ENCODE measurements at places on chromosomes 4 and X.

- H3K27ac ChIP-seq, result no peak overlapping the region
- no peaks in the 10 kb centered on the region for H3K27me3 ChIP-seq
- peaks cover 6% of the 10 kb centered on the region for H3K4me1 ChIP-seq
- H3K36me3 ChIP-seq, result no peaks in the 10 kb centered on the region
- H3K4me3 ChIP-seq, result no peak overlapping the region
- DNase-seq, result no peak
Measured at GRCh38 chr4:173236301-173236700, 67.7 kb downstream of the GALNT7 start.

DNA sequence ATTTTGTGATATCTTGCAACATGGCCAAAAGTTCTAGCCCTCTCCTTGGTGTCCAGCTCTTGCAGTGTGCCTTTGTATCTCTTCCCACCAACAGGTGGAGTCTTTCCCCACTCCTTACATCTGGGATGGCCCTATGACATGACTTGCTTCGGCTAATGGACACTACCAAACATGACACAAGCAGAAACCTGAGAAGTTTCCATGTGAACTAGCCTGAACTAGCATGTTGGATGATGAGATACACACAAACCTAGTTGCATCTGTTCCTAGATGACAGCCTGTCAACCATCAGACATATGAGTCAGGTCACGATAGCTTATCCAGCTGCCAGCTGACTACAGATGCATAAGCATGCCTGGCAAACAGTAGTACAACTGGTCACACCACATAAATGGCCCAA lies 207.5 kb upstream of the FTHL17 start:
- H3K4me3 ChIP-seq, result no peak overlapping the region
- H3K36me3 ChIP-seq, result no peaks in the 10 kb centered on the region
- H3K27me3 ChIP-seq, result peaks cover 5% of the 10 kb centered on the region
- H3K27ac ChIP-seq, result no peak overlapping the region
- no peak for DNase-seq

DNA sequence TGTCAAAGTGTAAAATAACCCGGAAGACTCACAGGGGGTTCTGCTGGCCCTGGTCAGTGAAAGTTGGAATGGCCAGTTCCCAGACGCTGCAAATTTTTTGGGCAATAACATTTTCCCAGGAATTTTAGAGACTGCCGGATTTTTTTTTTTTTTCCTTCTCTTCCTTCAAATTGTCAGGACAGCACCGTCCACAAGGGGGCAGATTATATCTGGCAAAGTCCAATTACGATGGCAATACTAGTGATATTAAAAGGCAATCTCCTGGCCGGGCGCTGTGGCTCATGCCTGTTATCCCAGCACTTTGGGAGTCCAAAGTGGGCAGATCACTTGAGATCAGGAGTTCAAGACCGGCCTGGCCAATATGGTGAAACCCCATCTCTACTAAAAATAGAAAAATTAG lies 20.5 kb downstream of the SLC25A5 start:
- DNase-seq, result no peak
- H3K36me3 ChIP-seq, result no peaks in the 10 kb centered on the region
- H3K4me3 ChIP-seq, result no peak overlapping the region
- no peaks in the 10 kb centered on the region for H3K27me3 ChIP-seq

- H3K27ac ChIP-seq, result no peak overlapping the region
- H3K4me1 ChIP-seq, result no peaks in the 10 kb centered on the region
- no peak for DNase-seq
- H3K27me3 ChIP-seq, result no peaks in the 10 kb centered on the region
Measured at GRCh38 chrX:10939424-10939823, 171.7 kb upstream of the HCCS start.

- H3K27ac ChIP-seq, result no peak overlapping the region
- peaks cover 8% of the 10 kb centered on the region for H3K36me3 ChIP-seq
- H3K27me3 ChIP-seq, result no peaks in the 10 kb centered on the region
Measured at GRCh38 chr4:126777649-126778048, 855.1 kb upstream of the INTU start.

DNA sequence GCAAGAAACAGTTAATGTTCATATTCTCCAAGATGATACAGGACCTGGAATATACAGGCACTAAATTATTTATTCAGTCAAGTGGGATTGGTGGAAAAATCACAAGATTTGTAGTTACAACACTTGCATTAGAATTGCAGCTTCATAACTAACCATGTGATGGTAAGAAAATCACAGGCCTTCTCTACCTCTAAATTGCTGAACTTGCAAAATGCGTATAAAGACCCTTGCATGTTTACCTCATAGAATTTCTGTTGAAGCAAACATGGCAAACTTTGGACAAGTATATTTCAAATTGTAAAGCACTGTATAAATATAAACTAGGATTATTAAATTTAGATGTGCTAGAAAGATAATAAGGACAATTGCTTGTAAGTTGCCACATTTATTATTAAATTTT lies 215.1 kb downstream of the TMA16 start:
- no peak for DNase-seq
- no peak overlapping the region for H3K4me3 ChIP-seq
- no peaks in the 10 kb centered on the region for H3K27me3 ChIP-seq
- H3K4me1 ChIP-seq, result no peaks in the 10 kb centered on the region
- H3K36me3 ChIP-seq, result no peaks in the 10 kb centered on the region
- H3K27ac ChIP-seq, result no peak overlapping the region

GRCh38 chr4:16677001-16677944 lies 221.2 kb downstream of the LDB2 start:
- no peaks in the 10 kb centered on the region for H3K4me1 ChIP-seq
- H3K27ac ChIP-seq, result no peak overlapping the region
- H3K4me3 ChIP-seq, result no peak overlapping the region
- no peak for DNase-seq
- H3K27me3 ChIP-seq, result no peaks in the 10 kb centered on the region
- H3K36me3 ChIP-seq, result no peaks in the 10 kb centered on the region

- no peak for DNase-seq
- H3K27me3 ChIP-seq, result peaks cover 2% of the 10 kb centered on the region
- H3K27ac ChIP-seq, result no peak overlapping the region
- H3K36me3 ChIP-seq, result no peaks in the 10 kb centered on the region
- H3K4me3 ChIP-seq, result no peak overlapping the region
- no peaks in the 10 kb centered on the region for H3K4me1 ChIP-seq
Measured at GRCh38 chr4:80811406-80811805, 219.1 kb upstream of the BMP3 start.

- no peak overlapping the region for H3K4me3 ChIP-seq
- no peak for DNase-seq
- H3K27me3 ChIP-seq, result peaks cover 38% of the 10 kb centered on the region
- H3K27ac ChIP-seq, result no peak overlapping the region
Measured at GRCh38 chr4:110371016-110371770, 104.8 kb upstream of the ENPEP start.

- peaks cover 12% of the 10 kb centered on the region for H3K27me3 ChIP-seq
- H3K4me1 ChIP-seq, result peaks cover 6% of the 10 kb centered on the region
- H3K27ac ChIP-seq, result no peak overlapping the region
- peak overlapping the region; percentile 30 for H3K4me3 ChIP-seq
Measured at GRCh38 chr4:8157944-8158709, 486 bp downstream of the ABLIM2 start.

GRCh38 chr4:125254106-125254505 lies 60.6 kb upstream of the FAT4 start:
- H3K4me1 ChIP-seq, result no peaks in the 10 kb centered on the region
- H3K4me3 ChIP-seq, result no peak overlapping the region
- H3K27ac ChIP-seq, result no peak overlapping the region
- DNase-seq, result no peak
- H3K27me3 ChIP-seq, result no peaks in the 10 kb centered on the region
- no peaks in the 10 kb centered on the region for H3K36me3 ChIP-seq

GRCh38 chr4:168817370-168817769 lies 192.7 kb downstream of the CBR4 start:
- H3K27me3 ChIP-seq, result peaks cover 16% of the 10 kb centered on the region
- peaks cover 10% of the 10 kb centered on the region for H3K4me1 ChIP-seq
- H3K36me3 ChIP-seq, result no peaks in the 10 kb centered on the region
- DNase-seq, result no peak
- peak overlapping the region; percentile 53 for H3K4me3 ChIP-seq

DNA sequence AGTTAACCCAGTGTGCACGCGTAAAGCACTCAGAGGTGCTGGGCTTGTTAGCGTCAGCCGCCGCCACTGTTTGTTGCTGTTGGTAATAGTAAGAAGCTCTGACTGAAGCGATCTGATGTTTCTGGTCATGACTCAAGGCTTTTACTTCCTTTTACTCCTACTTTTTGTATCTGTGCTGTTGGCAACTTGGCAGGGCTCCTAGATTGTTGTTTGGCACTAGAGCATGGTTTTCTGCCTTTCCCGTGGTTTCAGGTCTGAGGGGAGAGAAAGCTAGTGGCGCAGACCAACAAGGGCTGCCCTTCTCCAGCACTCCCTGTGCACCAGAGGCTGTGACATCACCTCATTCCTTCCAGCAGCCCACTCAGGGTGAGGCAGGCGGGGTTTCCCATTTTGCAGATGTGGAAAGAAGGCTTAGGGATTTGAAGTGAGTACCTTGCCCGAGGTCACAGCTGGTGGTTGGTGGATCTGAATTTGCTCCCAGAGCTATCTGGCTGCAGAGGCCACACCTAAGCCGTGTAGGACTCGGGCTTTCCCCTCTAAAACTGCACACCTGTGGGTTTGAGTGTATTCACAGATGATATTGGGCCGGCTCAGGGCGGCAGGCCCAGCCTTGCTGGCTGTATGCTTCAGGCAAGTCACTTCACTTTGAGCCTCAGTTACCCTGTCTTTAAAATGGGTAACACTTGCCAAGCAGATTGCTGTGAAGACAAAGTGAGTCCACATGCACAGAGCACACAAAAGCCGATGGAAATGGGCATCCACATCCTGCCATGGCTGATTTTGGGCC lies 51.2 kb upstream of the TADA2B start:
- H3K4me3 ChIP-seq, result no peak overlapping the region
- no peaks in the 10 kb centered on the region for H3K27me3 ChIP-seq
- H3K4me1 ChIP-seq, result peaks cover 31% of the 10 kb centered on the region
- H3K36me3 ChIP-seq, result no peaks in the 10 kb centered on the region

DNA sequence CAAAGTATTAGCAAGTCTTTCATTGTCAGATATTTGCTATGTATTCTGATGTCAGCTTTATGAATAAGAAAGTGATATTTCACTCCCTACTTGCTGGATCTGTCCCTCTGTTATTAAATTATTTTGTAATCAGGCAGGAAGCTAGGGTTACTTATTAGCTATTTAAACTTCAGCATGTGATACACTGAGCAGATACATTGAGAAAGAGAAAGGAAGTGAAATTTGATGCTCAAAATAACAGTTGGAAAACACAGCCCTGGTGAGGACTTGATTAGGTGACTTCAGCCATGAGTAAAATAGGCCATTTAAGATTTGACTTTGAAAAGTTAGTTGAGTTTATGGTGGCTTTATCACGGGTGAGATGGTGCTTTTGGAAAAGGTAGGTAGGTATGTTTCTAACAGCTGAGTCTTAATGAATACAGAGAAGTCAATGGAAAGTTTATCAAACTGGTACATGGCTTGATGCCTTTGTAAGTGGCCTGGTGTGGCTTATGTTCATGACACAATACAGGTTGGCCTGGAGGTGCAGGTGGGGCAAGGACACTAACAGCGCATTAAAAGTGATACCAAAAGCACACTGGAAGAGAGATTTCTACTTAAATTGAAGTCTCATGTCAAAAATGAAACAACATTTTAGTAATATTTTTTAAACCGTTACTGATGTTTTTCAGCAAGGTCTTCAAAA lies 321.2 kb upstream of the SPOCK3 start:
- no peak for DNase-seq
- H3K27me3 ChIP-seq, result no peaks in the 10 kb centered on the region
- H3K4me3 ChIP-seq, result no peak overlapping the region
- H3K27ac ChIP-seq, result no peak overlapping the region
- H3K36me3 ChIP-seq, result peaks cover 7% of the 10 kb centered on the region

DNA sequence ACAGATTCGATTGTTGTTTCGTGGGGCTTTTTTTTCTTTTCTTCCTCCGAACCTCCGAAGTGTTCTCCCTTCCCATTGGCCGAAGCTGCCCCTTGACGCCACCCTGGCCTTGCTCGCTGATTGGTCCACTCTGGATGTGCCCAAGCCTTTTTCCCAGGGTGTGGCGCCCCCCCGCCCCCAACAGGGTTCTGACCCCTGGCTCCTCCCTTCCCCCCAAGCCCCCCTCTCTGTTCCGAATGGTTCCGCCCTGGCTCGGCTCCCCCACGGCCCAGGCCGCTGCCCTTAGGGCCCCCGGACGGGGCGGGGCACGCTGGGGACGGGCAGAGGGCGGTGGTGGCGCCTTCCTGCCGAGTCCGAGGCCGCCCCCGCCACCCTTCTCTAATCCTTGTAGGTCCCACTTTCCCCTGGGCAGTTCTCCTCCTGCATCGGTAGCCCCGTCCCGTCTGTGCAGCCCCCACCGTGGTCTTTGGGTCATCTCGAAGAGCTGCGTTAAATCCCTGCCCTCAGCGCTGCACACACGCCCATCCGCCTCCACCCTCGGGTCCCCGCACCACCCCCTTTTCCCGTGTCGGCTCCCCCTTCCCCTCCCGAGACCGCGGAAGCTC lies 25.5 kb downstream of the UTP14A start:
- H3K4me3 ChIP-seq, result peak overlapping the region; percentile 87
- H3K4me1 ChIP-seq, result no peaks in the 10 kb centered on the region
- peaks cover 2% of the 10 kb centered on the region for H3K36me3 ChIP-seq
- H3K27ac ChIP-seq, result peak overlapping the region; percentile 77

GRCh38 chr4:113739197-113739596 lies 22.3 kb downstream of the CAMK2D start:
- no peaks in the 10 kb centered on the region for H3K27me3 ChIP-seq
- peak overlapping the region; percentile 18 for H3K27ac ChIP-seq
- peaks cover 11% of the 10 kb centered on the region for H3K36me3 ChIP-seq
- H3K4me3 ChIP-seq, result no peak overlapping the region
- DNase-seq, result no peak
- H3K4me1 ChIP-seq, result peaks cover 38% of the 10 kb centered on the region

GRCh38 chr4:35358001-35358584 lies 886.2 kb downstream of the ARAP2 start:
- no peak overlapping the region for H3K27ac ChIP-seq
- H3K27me3 ChIP-seq, result no peaks in the 10 kb centered on the region
- no peak overlapping the region for H3K4me3 ChIP-seq
- DNase-seq, result no peak

DNA sequence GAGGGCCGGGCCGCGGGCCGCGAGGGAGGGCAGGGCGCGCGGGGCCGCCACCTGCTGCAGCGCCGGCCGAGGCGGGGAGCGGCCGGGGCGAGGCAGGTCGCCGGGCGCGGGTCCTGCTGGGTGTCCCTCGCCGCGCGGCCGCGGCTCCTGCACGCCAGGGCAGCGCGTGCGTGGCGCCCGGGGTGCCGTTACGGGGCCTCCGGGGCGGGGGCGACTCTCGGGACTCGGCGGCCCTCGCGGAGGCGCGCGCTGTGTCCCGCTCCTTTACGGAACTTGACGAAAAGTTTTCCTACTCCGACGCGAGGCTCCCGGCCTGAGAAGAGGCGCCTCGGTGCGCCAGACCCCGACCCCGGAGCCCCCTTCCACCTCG lies 329 bp downstream of the TBC1D14 start:
- no peaks in the 10 kb centered on the region for H3K36me3 ChIP-seq
- DNase-seq, result no peak
- H3K27me3 ChIP-seq, result no peaks in the 10 kb centered on the region
- H3K4me1 ChIP-seq, result peaks cover 41% of the 10 kb centered on the region
- peak overlapping the region; percentile 72 for H3K27ac ChIP-seq
- H3K4me3 ChIP-seq, result peak overlapping the region; percentile 89

- H3K4me3 ChIP-seq, result no peak overlapping the region
- H3K27ac ChIP-seq, result no peak overlapping the region
- no peaks in the 10 kb centered on the region for H3K27me3 ChIP-seq
- H3K4me1 ChIP-seq, result no peaks in the 10 kb centered on the region
- DNase-seq, result no peak
- no peaks in the 10 kb centered on the region for H3K36me3 ChIP-seq
Measured at GRCh38 chrX:8189096-8189830, 18.2 kb upstream of the VCX2 start.

All from natural killer cell treated with Interleukin-12 subunit alpha and Interleukin-12 subunit beta and Interleukin-15 and Interleukin-18, amount 100 ng/mL, for 72 hours (primary cell).